ENCODE measurements at places on chromosomes 12 and 14. TPM values are rescaled to one million over a fixed set of nuclear protein-coding genes. Genes with fewer than 3 reads are reported as not detected.

GRCh38 chr14:104102282-104102914 lies 16.9 kb downstream of the ASPG start:
- no peaks in the 10 kb centered on the region for H3K4me1 ChIP-seq
- no peaks in the 10 kb centered on the region for H3K36me3 ChIP-seq
- DNase-seq = peak; percentile 4
- H3K27ac ChIP-seq = no peak overlapping the region

DNA sequence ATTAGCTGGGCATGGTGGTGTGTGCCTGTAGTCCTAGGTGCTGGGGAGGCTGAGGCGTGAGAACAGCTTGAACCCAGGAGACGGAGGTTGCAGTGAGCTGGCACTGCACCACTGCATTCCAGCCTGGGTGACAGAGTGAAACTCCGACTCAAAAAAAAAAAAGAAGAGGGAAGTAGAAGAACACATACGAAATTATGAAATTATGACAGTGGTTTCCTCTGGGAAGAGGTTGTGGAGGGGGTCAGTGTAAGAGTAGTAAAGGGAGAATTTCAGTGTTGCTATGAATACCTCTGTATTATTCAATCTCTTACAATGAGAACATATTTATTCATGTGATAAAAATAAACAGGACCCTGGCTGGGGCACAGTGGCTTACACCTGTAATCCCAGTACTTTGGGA lies 24.7 kb upstream of the CSRNP2 start:
- peaks cover 5% of the 10 kb centered on the region for H3K36me3 ChIP-seq
- H3K4me3 ChIP-seq = no peak overlapping the region
- no peaks in the 10 kb centered on the region for H3K4me1 ChIP-seq
- no peaks in the 10 kb centered on the region for H3K27me3 ChIP-seq
- no peak for DNase-seq

GRCh38 chr14:86897704-86898513 lies 1095.1 kb downstream of the GALC start:
- H3K27me3 ChIP-seq = no peaks in the 10 kb centered on the region
- H3K4me3 ChIP-seq = no peak overlapping the region
- no peaks in the 10 kb centered on the region for H3K4me1 ChIP-seq
- H3K27ac ChIP-seq = no peak overlapping the region

- no peaks in the 10 kb centered on the region for H3K36me3 ChIP-seq
- no peaks in the 10 kb centered on the region for H3K27me3 ChIP-seq
- peak overlapping the region; percentile 67 for H3K27ac ChIP-seq
- H3K4me3 ChIP-seq = peak overlapping the region; percentile 54
Observed at GRCh38 chr12:124655048-124655697, 87.8 kb upstream of the NCOR2 start.

RNASE7 gene
- 0.15 TPM for total RNA-seq

C12orf50 gene
- total RNA-seq = 0.20 TPM

POLR3B gene
- 4.3 TPM for total RNA-seq

All from psoas muscle (tissue), 8 donors.